ENCODE measurements at places on chromosomes 3 and 15.

DNA sequence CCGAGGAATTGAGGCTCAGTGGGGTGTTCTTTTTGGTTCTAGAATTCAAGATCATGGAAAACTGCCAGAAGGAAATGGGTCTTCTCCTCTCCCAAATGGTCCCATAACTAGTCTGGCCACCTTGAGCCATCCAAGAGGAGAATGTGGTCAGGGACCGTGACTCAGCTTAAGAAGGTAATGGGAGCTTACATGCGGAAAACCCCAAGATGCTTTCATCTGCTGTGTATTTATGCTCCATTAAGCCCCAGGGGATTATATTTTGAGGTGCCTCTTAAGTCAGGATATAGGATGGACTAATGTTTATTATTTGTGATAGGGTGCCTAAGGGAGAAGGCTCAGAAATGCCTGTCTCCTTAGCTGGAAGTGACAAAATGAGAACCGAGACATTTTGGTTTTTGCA is 39.2 kb upstream of the DLG1 start:
- DNase-seq, result no peak

- no peak for DNase-seq
Measured at GRCh38 chr3:134235577-134236076, 15.0 kb downstream of the RYK start.

- DNase-seq, result no peak
Measured at GRCh38 chr3:126926684-126927400, 56.1 kb upstream of the PLXNA1 start.

- DNase-seq, result no peak
Measured at GRCh38 chr3:112030901-112031300, 3.6 kb upstream of the TMPRSS7 start.

DNA sequence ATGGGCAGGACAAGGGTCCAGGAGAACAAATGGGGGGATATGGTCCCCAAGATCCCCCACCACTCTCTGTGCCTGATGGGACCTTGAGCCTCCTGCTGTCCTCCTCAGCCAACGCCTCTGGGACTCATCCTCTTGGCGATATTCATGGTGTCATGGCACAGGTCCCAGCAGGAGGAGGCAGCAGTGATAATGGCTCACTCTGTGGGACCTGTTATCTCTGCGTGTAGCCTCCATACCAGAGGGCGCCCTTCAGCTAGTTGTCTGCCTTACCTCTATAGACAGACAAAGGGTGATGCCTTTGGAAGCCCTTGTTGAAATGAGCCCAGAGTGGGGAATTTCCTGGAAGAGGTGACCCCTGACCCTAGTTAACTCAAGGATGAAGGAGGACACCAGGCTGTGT is 7.4 kb downstream of the ZBTB47 start:
- DNase-seq, result no peak

DNA sequence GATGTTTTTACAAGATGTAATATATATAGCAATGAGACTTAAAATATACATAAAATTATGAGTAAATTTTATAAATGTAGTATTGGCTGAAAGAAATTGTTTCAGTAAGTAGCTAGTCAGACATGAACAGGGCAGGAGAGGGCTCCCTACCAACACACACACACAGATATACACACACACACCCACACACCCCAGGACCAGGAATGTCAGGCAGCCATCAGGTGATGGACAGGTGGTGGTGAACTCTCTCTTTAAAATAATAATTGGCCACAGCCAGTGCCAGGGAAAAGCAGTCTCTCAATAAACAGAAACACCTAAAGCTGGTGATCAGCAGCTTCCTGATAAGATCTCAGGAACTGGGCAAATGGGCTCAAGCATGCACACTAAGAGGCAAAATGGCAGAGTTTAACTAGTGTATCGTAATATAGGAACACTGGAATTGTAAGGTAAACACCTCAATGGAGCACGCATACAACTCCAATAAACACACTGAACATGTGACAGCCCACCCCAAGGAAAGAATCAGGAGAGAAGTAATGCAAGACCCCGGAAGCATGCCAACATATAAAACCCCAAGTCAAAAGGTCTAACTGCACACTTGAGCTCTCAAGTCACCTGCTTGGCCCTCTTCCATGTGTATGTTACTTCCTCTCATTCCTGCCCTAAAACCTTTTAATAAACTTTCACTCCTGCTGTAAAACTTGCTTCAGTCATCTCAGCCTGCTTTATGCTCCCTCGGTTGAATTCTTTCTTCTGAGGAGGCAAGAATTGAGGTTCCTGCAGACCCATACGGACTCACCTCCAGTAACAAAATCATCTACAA is 1034.1 kb upstream of the SEMA6D start:
- DNase-seq, result no peak

DNA sequence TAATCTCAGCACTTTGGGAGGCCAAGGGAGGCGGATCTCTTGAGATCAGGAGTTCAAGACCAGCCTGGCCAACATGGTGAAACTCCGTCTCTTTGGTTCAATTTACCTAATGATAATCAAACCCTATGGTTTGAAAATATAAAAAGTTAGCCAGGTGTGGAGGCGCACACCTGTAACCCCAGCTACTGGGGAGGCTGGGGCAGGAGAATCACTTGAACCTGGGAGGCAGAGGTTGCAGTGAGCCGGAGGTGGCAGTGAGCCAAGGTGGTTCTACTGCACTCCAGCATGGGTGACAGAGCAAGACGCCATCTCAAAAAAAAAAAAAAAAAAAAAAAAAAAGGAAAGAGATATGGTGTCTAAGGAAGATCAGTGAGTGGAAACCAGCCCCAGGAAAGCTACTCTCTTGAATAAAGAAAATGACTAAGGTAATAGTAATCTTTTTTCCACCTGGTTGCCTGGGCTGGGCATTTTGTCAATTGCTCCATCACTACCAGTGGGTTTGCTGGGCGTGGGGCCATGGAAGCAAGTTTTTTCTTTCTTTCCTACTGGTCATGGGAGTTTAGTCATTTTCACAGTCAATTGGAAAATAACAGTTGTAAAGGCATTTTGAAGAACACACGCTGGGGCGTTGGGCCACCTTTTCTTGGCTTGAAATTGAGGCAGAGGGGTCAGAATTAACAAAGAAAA is 387.6 kb upstream of the RGMA start:
- no peak for DNase-seq

DNA sequence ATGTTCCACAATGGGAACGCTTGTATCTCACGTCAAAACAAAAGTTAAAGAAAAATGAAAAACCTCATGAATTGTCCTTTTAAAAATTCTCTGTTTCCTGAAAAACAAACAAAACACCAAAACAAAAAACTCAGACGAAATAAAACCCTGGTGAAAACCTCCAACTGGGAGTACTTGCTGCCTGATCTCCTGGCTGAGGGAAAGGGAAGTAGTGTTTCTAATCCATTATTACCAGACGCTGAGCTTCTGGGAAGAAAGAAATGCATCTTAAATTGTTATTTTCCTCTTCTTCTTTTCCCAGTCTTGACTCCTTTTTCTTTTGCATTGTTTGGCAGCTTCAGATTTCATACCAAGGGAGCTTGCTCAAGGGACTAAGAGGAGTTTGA is 243.2 kb upstream of the RGMA start:
- DNase-seq, result no peak

DNA sequence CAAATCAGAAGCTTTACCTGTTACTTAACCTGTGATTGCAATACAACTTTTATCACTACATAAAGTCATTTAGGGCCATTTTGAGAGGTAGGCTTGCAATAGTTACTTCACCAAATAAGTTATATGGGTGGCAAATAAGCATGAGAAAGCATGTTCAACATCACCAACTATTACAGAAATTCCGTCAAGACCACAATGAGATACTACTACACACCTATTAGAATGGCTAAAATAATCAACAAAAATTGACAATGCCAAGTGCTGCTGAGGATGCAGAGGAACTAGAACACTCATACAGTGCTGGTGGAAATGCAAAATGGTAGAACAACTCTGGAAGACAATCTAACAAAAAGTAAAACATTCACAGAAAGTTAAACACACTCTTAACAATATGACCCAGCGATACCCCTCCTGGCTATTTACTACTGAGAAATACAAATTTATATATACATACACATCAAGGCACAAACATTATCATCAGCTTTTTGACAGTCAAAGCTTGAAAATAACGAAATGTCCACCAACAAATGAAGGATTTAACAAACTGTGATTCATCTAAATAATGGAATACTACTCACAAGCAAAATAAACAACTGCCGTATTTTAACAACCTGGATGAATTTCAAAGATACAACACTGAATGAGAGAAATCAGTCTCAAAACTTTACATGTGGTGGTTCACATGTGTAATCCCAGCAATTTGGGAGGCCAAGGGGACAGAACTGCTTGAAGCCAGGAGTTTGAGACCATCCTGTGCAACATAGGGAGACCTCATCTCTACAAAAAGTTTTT is 82.9 kb downstream of the MYO9A start:
- no peak for DNase-seq

- no peak for DNase-seq
Measured at GRCh38 chr15:75064846-75065245, 41.5 kb downstream of the PPCDC start.

GRCh38 chr15:90838544-90838943 is 29.8 kb upstream of the FURIN start:
- DNase-seq, result no peak
